M059J (cell line): ENCODE measurements at places on chromosomes 13 and 19.

- DNase-seq: no peak
These were observed 88.1 kb downstream of the STOML3 start for GRCh38 chr13:38902551-38902950.

DNA sequence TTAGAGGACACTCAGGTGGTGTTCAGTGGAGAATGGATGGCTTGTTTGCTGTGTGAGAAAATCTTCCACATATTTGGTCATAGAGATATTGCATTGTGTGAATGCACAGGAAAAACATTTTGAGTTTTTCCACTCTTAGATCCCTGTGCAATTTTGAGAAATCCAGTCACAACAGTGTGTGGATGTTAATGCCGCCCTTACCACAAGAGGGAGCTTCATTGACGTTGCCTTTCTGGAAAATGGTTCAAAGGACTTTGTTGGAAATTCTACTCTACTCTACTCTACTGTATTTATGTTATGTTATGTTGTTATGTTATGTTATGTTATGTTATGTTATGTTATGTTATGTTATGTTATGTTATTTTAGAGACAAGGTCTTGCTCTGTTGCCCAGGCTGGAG lies 13.4 kb downstream of the ZNF20 start:
- no peak for DNase-seq

- no peak for DNase-seq
These were observed 1664.0 kb downstream of the EFNB2 start for GRCh38 chr13:104871456-104871855.

DNA sequence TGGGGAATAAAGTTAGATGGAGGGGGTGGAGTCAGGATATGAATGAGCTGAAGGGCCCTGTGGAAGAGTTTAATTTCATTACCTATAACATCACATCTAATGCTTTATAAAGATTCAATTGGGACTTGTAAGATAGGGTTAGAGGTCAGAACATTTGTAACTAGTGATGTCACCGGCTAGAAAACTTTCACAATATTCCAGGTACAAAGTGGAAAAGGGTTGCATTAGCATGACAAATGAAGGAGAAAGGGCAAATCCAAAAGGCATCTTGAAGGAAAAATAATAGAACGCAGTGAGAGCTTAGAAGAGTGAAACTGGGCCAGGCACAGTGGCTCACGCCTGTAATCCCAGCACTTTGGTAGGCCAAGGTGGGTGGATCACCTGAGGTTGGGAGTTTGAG lies 7.6 kb downstream of the MBNL2 start:
- DNase-seq: no peak

DNA sequence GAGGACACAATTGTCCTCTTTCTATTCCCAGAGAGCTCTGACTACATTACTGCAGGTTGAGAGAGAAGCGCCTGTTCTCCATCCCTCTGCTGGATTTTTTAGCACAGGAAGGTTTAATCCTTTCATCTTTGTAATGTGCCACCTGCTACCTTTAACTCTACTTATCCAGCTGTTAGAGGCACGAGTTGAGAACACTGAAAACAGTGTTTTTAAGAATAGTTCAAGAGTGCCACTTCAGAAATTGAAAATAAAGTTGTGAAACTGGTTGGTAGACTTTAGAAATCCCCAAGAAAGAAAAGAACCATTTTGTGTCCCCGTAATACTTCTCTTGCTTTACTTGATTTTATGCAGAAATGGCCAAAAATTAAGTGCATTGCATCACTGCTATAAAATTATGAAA lies 20.6 kb downstream of the FREM2 start:
- DNase-seq: no peak
